Right cardiac atrium (tissue), 5 donors: ENCODE measurements at places on chromosomes 6 and 20.

DNA sequence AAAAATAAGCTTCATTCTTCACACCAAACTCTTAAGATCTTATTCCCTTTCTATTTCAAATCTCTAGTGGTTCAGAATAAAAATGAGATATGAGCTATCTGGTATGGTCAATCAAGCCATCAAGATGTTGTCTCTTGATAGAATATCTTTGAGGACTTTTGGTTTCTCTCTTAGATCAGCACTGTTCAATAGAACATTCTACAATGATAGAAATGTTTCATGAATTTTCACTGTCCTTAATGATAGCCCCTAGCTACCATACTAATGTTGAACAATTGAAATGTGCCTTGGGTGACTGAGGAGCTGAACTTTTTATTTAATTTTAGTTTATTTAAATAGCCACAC, 24.1 kb upstream of the HINT3 start:
- no peak for DNase-seq

DNA sequence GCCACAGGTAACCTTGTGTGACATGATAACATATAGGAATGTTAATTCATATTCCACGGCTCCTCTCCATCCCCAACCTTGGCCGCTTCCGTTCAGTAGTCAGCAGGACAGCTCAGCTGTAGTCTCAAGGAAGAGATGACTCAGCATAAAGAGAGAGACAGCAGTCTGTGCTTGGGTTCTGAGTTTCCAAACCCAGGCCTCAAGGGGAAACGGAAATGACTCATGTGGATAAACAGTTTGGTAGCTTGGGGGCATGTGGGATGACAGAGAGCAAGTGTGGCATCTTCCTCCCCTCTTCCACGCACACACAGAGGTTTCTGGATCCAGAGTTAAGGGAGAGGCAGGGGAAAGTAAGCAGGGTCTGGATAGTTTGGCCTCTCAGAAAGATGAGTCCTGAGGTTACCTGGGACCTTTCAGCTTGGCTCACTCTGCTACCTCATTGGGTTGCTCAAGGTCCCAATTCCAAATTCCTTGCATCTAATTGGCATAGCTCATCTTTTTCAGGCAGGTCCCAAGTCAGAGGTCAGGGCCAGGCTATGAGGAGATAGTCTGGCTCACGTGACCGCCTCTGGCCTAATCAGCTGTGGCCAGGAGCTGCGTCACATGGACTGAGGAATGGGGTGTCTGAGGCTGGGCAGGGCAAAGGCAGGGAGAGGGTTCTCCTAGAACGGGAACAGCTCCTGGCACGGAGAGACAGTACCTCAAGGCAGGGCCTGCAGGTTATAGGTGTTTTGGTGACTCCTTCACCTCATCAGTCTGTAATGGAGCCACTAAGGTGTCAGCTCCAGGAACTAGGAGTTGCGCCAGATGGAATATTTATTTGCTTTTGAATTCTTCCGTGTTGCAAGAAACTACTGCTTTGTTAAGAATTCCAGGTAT, 36.5 kb upstream of the MLN start:
- peak; percentile 26 for DNase-seq

- no peak for DNase-seq
These were observed 4.1 kb downstream of the GHRH start for GRCh38 chr20:37257530-37257929.

GRCh38 chr20:43328697-43329096, 129.0 kb upstream of the SRSF6 start:
- DNase-seq: no peak

GRCh38 chr6:106539936-106540335, 89.4 kb downstream of the RTN4IP1 start:
- no peak for DNase-seq

GRCh38 chr6:14772188-14772587, 473.7 kb upstream of the JARID2 start:
- DNase-seq: no peak
